ENCODE measurements at places on chromosomes 1 and 21.

GRCh38 chr1:219541946-219542345, 71.0 kb downstream of the ZC3H11B start:
- DNase-seq: no peak

DNA sequence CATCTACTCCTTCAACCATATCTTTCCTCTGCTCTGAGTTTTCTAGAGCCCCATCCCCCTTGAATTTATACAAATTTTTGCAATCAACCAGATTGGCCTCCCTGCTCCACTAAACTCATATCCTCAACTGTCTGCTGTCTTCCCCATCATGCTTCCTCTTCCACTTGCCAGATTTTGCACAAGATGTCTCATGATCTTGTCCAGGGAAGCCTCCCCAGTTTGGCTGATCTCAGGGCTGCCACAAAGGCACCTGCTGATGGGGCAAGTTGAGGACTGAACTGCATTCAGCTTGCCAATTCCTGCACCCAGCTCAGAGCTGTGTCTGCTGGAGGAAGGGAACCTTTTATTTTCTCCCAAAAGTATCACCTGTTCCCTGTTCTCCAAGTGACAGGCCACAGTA, 3.9 kb upstream of the KCNJ9 start:
- peak; percentile 9 for DNase-seq

DNA sequence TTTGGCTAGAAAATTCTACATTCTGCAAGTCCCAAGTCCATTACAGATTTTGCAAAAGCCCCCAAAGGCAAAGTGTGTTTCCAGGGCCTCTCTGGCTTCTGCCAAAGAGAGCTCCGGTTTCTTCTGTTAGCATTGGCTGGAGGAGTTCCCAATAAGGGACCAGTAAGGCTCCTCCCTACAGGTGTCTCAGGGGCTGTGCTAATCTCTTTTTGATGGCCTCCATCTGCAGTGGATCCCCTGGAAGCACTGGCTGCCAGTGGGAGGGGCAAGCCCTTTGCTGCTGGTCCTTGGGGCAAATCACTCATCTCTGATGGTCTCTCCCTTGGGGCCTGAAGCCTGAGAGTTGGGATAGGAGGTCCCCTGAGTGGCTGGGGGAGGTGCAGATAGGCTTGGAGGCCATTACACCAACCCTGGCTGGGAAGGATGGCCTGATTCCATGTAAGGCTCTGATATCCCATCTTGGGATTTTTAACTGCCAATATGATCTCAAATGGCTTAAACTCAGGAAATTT, 89.1 kb upstream of the USP24 start:
- peak; percentile 8 for DNase-seq

DNA sequence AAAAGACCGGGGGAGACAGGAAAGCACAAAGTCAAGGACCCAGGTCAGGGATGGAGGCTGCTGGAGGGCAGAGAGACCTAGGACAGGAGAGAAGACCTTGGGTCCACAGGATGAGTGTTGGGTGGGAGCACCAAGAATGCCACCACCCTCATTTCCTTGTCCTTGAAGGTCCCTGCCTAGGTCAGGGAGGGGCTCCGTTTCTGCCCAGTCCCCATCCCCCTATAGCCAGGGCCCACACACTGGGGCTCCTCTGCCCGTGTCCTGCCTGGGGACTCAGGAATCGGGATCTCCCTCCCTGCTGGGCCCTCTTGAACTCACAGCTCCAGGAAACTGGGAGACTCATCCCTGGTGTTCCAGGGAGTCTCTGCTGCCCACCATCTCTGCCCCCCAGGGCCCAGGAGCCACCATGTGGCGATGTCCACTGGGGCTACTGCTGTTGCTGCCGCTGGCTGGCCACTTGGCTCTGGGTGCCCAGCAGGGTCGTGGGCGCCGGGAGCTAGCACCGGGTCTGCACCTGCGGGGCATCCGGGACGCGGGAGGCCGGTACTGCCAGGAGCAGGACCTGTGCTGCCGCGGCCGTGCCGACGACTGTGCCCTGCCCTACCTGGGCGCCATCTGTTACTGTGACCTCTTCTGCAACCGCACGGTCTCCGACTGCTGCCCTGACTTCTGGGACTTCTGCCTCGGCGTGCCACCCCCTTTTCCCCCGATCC, 584 bp downstream of the TINAGL1 start:
- no peak for DNase-seq

DNA sequence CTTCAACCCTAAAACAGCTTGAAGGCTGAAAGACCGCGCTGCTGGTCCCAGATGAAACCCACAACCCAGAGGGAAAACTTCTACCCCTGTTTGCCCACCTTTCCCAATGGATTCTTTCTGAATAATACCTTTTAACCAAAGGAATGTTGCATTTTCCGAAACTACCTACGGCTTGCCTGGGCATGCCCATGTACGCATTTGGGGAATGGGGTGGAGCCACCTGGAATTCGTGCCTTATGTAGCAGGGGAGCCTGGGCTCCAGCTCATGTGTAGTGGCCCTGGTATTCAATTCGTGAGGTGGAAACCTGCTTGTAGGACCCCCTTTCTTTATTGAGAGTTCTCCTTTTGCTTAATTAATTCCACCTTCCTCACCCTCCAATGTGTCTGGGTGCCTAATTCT, 256.6 kb upstream of the RGS18 start:
- no peak for DNase-seq

- DNase-seq: no peak
These were observed 130.7 kb upstream of the IGSF21 start for GRCh38 chr1:17976854-17977253.

DNA sequence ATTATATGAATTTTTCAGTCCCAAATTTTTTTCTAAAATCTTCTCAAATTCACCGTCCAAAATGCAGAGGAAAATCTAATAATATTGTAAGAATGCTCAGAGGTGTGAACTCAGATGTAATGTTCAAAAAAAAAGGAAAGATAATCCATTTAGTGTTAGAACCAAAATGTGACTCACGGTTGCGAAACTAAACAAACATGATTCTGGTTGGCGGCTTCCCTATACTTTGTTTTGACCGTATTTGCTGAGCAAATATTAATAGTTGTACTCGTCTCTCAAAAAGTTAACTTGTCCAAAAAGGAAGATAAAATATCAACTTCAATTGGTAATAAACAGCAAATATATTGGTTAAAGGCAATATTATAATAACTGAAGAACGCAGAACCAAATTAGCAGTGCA, 34.4 kb downstream of the ZSWIM5 start:
- DNase-seq: peak; percentile 43

DNA sequence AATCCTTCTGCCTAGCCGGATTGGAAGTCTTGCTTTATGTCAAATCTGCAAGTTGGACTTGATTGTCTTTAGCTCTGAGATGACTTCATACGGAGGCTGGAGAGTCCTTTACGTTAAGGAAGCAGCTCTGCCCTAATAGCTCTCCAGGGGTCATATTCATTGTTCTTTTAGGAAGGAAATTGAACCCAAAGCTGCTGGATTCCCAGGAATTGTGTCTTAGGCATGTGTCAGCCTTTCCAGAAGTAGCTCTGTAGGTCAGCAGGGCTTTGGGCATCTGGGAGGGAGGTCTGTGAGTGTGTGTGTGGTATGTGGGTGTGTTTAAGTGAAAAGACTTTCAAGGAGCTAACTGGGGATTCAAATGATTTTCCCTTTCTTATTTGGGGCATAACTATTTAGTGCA, 82.4 kb downstream of the ABCA4 start:
- no peak for DNase-seq

- DNase-seq: no peak
These were observed 52.2 kb downstream of the SLC27A3 start for GRCh38 chr1:153827168-153827964.

- no peak for DNase-seq
These were observed 111.1 kb downstream of the ATP1B1 start for GRCh38 chr1:169217636-169218035.

GRCh38 chr1:115073298-115074087, 15.8 kb downstream of the TSPAN2 start:
- no peak for DNase-seq

DNA sequence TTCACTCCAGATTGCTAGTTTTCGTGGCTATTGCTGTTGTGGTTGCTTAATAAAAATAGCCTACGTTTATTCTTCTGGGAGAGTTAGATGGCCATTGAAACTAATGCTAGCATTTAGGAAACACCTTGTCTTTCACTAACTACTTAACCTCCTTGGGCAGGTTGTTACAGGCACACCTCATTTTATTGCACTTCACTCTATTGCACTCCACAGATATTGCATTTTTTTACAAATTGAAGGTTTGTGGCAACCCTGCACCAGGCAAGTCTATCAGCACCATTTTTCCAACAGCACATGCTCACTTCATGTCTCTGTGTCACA, 11.3 kb upstream of the MARK1 start:
- no peak for DNase-seq

- DNase-seq: no peak
These were observed 285.0 kb downstream of the SIPA1L2 start for GRCh38 chr1:232344791-232345399.

- no peak for DNase-seq
These were observed 105.8 kb downstream of the SIK1 start for GRCh38 chr21:43321111-43321510.

DNA sequence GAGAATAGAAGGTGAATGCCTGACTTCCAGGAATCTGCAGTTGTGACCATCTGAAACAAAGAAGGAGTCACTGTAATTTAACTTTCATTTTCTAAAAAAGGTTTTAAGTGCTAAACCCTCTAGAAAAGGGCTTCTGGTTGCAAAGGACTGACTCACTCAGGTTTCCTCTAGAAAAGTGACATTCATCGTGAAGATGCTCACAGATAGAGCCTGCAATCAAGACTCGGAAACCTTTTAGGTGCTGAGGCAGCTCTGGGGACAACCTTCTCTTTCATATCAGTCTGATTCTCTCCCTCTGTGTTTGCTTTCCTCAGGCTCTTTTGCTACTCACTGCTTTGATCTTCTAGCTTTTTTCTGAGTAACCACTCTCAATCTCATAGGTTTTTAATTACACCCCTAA, 8.2 kb downstream of the BCL9 start:
- no peak for DNase-seq

- no peak for DNase-seq
These were observed 20.7 kb downstream of the KCNA2 start for GRCh38 chr1:110585481-110585880.

DNA sequence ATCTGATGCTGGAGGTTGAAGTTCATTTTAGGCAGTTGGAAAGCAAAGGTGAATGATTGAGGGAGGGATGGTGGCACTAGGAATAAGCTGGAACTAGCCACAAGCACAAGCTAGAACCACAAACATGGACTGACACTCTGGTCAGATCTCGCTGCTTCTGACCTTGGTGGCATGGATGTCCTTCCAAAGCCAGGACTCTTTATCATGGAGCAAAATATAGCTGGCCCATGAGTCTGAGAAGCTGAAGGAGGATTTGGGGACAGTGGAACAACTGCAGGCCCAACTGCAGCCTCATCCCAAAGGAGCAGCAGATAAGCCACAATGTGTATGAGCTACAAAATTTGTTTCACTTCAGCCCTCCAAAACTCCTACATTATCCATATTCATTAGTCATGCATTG, 35.5 kb downstream of the SRSF11 start:
- DNase-seq: no peak

- no peak for DNase-seq
These were observed 12.9 kb downstream of the DESI2 start for GRCh38 chr1:244665771-244666217.

DNA sequence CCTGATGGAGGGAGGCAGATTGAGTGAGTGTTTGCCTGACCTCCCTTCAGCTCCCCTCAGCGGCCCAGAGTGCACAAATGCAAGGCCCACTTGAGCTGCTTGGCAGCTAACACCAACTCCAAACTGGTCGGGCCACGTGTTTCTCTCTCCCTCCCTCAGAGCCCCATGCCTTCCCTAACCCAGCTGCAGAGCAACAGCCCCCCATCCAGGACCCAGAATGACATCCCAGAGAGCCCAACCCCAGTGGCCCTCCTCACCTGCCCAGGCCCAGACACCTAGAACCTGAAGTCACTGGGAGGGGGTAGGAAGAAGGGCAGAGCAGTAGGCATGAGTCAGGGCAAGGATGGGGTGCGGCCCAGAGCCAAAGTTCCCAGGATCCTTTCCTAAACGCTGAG, 789 bp upstream of the S100A14 start:
- no peak for DNase-seq

- no peak for DNase-seq
These were observed 32.2 kb upstream of the TNFSF18 start for GRCh38 chr1:173082913-173083312.

GRCh38 chr1:116722016-116722838, 32.0 kb upstream of the CD2 start:
- peak; percentile 90 for DNase-seq

- peak; percentile 77 for DNase-seq
These were observed 50.5 kb upstream of the PRRC2C start for GRCh38 chr1:171434717-171435346.

- DNase-seq: peak; percentile 95
These were observed 24.0 kb downstream of the PTPRC start for GRCh38 chr1:198662821-198663220.

- DNase-seq: peak; percentile 76
These were observed 40.6 kb downstream of the DRAM2 start for GRCh38 chr1:111099289-111099688.

DNA sequence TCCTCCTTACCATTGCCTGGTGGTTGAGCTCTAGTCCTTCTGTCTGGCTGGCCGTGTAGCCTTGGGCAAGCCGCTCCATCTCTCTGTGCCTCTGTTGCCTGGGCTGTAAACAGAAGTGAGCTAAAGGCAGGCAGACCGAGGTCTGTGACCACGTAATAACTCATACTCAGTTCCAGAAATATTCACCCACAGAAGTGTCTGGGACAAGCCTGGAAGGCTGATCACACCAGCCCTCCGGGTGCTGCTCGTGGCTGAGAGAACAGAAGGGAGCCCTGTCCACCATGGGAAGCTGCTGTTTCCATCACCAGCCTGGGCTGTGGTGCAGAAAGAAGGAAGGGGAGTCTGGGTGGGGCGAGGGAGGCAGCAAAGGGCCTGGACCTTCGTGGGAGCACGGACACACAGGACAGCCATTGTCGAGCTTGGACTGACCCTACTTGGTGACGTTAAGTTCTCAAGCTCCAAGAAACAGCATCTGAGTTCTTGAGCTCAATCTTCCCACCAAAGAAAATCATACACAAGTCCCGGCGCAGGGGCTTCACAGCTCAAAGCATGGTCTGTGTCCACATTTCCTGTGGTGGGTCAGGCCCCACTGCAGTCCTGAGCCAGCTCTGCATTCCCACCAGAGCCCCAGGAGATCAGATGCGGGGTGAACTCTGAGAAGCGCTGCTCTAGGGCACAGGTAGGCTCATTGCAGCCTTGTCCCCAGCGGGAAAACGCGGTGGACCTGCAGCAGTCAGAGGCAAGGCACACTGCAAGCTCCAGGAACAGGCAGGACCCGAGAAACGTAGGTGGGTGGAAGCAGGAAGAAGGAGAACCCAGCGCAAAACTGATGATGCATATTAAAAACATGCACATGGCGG, 61.8 kb downstream of the RUNX3 start:
- DNase-seq: no peak

Data from NCI-H69 (cell line).